Spinal cord (tissue), 10 donors: ENCODE measurements at places on chromosomes 5 and 9. TPM values are rescaled to one million over a fixed set of nuclear protein-coding genes. Genes with fewer than 3 reads are reported as not detected.
A peak's percentile ranks its signal among the peaks of the same experiment; 100 is the strongest.

DNA sequence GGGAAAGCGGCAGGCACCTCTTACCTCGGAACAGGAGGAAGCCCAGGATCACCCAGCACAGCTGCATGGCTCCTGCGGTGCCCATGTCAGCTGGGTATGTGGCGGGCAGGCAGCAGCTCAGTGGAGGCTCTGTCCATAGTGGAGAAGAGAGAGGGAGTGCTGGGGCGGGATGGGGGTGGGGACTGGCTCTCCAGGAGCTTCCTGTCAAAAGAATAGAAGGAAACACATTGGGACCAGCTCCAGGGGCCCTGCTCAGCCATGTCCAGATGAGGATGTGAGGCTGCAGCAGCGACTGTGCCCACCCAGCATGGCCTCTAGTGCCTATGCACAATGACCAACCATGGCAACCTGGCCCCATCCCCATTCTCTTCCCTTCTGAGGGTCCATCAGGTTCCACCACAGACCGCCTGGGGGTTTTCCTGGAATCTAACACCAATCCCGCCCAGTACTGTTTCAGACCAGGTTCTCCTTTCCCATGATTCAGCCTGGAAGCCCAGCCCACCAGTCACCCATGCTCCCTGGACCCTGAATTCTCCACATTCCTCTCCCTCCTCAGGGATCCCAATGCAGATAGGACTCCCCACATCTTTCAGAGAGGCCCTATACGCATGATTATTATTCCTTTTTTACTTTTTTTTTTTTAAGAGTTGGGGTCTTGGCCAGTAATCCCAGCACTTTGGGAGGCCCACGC lies at the start of gene ECSCR:
Gene ECSCR (minus strand): TSS at position 158 of the 691 bp plus-strand sequence. CDS start 73 bp downstream, at position 85.
- no peak for DNase-seq

The PAEP gene
- not detected for polyA plus RNA-seq

GRCh38 chr5:74446725-74447241 lies 193.7 kb downstream of the ENC1 start:
- peak; percentile 63 for DNase-seq

DNA sequence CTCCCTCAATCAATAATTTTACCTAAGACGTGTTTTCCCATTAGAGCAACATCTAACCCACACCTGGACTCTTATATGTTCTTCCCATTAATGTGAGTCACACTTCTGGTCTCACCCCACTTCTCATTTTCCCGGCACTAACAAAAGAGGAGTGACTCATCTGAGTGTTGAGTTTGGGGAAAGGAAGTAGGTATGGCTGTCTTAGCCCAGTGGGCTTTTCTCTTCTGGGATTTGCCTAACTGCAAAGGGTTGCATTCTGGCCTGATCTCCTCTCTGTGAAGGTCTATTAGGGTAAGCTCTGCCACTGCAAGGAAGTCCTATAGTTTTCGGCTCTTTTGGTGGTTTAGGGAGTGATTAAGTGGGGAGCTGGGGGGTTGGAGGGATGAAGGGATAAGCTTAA lies 195.6 kb downstream of the KIAA0825 start:
- no peak for DNase-seq

- DNase-seq, result no peak
These were observed 4.4 kb downstream of the NSMF start for GRCh38 chr9:137454597-137455358.

DNA sequence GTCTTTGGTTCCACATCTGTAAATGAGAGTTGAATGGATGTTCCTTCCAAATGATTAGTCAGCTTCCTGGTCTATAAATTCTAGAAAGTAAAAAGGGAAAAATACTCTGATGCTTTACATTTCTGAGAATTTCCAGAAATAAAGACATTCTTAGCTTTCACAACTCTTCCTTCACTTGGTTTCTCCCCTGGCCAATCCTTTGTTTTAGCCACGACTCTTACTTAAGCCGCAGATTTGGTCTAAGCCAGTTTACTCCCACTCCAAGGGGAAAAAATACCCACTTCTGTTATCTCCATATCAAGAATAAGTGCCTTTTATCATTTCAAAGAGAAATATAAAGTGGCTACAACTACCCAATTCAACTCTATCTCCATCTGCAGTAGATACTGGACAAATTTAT lies 29.7 kb downstream of the PWWP2A start:
- no peak for DNase-seq

DNA sequence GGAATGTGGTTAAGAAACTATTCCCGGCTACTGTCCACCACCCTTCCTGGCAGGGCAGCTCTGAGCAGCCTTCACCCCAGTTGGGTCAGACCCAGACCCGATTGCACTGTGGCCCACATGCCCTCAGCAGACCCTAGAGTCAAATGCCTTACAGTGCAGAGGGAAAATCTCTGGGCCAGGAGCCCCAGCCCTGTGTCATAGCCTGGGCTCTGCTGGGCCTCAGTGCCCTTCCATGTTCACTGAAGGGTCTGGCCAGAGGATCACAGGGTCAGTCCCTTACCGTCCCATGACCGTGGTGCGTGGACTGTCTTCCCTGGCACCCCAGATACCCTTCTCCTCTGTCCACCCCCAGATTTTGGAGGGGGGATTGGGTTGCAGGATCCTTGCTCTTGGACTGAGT lies 73.5 kb upstream of the COL5A1 start:
- DNase-seq, result no peak

- no peak for DNase-seq
These were observed 426.5 kb upstream of the CD180 start for GRCh38 chr5:67623078-67623477.

DNA sequence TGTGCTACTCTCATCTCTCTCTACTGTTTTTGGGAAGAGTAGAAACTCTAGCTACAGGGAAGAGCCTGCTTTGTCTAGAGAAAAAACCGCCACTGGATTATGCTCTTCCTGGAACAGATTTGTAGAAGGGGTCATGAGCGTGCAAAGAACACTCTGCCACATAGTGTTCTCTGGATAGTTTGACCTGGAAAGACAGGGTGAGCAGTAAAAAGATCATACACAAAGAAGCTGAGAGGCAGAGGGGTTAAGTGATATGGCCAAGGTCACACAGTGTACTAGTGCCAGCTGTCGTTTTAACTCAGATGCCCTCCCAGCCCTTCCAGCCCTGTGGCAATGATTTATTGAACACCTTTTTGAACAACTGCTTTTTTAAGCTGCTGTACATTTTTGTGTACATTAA lies 182.2 kb downstream of the NNT start:
- no peak for DNase-seq

DNA sequence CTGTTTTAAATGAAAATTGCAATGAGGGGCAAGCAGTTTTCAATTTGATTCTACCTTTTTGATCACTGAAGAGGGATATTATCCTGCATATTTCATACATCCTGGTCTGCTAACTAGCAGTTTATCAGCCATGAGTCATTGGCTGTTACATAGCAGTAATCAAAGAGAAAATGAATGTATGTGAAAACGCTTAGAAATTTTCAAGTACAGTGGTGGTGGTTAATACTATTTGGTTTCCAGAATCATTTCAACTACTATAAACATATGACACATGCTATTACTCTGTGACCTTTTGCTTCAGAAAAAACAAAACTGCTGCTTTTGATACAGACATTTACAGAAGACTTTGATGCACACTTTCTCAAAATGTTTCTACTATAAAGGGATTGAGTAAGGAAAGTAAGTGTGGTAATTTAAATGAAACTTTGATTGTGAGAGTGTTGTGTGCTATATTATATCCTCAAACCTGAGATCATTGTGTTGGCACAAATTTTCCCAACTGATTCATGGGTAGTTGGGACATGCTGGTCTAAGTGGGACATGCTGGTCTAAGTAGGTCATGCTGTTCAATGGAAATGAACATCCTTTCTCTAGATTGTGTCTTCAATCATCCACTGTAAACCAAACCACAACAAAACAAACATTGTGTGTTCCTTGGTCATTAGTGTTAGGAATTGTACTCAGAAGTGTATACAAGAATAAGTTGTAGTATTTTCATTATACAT lies 5.1 kb downstream of the RNF14 start:
- DNase-seq, result no peak

GRCh38 chr5:42800748-42801330 lies 10.9 kb downstream of the SELENOP start:
- DNase-seq, result no peak

GRCh38 chr5:139454568-139455290 lies 7.8 kb downstream of the ECSCR start:
- DNase-seq, result no peak

GRCh38 chr9:84567805-84568204 lies 101.7 kb upstream of the NTRK2 start:
- DNase-seq, result no peak

The RAB3C gene
- 46.0 TPM for polyA plus RNA-seq

- DNase-seq, result no peak
These were observed 21.1 kb downstream of the SPOCK1 start for GRCh38 chr5:137478043-137478442.

DNA sequence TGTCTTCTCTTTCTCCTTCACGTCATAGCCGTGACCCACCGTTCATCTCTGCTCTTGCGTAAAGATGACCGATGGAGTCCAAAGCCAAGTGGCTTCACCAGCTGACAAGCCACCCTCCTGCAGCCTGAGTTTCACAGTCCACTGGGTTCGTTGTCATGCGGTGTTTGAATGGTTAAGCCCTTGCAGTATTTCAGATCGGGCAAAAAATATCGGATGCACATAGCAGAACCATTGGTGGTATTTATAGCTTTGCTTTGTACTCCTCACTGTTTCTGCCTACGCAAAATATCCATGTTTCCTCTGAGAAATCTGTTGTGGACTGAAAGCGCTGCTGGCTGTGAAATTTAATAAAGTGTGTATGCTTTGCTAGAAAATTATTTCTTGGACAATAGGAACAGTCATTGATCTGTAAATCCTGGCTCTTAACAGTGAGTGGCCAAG lies 34.5 kb upstream of the NCS1 start:
- no peak for DNase-seq

The OTP gene
- polyA plus RNA-seq, result 11.8 TPM

- peak; percentile 37 for DNase-seq
These were observed 6.7 kb upstream of the BRINP1 start for GRCh38 chr9:119375892-119376291.

DNA sequence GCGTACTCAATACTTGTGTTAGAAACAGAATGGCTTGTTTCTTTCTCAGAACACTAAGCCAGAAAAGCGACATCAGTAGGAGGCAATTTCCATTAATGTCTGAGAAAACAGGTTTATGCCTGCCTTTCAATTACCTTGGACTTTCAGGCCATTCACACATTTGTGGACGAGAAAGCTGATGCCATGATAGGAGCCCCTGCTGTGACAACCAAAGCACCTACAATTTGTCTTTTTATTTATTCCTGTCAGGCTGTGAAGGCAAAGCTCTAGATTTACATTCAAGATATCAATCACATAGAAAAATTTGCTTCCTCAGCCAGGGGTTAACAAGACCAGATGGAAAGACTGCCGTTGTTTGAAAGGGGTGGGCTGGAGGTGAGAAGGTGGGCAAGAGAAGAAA lies 76.2 kb downstream of the C7 start:
- no peak for DNase-seq

DNA sequence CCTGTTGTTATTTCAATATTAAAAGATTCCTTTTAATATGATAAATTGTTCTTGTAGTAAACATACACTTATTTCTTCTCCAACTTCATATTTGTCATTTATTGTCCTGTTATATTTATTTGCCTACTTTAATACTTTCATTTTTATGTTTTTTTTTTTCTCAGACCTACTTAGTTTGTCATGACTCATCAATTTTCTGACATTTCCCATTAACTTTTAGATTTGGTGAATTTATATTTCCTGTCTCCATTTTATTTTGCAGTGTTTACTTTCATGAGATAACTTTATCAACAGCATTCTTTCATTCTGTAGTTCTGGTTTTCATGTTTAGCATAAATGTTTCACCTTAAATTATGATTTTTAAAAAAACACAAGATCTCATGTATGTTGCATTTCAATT lies 788.7 kb downstream of the EFNA5 start:
- DNase-seq, result no peak

- DNase-seq, result no peak
These were observed 79.2 kb upstream of the SPRY4 start for GRCh38 chr5:142404046-142404477.

- DNase-seq, result no peak
These were observed 232.5 kb downstream of the SPATA31A1 start for GRCh38 chr9:39587844-39588499.

The INSL6 gene
- polyA plus RNA-seq, result 0.55 TPM

DNA sequence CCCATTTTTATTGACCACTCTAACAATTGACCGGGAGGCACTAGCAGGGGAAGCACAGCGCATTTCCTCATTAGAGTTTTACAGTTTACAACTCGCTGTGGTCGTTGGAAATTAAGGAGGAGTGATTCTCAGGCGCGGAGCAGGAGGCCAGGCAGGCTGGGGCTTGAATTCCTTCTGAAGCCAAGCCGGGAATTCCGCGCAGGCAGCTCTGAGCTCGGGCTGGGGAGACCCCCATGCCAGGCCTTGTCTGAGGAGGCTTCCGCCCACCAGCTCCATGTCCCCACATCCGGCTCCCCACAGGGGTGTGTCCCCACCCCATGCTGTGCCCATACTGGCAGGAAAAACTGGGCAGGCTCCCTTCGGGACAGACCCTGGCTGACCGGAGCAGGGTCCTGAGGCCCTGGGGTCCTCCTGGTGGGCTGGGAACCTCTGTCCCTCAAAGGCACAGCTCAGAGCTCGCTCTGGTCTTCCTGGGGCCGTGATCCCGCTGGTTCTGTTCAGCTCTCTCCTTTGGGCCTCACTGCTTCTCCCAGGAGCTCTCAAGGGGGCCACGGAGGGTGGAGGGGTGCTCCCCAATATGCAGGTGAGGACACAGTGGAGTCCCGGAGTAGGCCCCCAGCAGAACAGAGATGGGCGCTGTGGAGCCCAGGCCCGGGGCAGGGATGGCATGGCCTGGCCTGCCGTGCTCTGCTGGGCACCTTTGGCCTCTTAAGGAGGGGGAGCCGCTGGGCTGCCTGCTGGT lies 1.3 kb upstream of the NRARP start:
- DNase-seq, result no peak

- DNase-seq, result no peak
These were observed 126.2 kb downstream of the BASP1 start for GRCh38 chr5:17343675-17344074.

DNA sequence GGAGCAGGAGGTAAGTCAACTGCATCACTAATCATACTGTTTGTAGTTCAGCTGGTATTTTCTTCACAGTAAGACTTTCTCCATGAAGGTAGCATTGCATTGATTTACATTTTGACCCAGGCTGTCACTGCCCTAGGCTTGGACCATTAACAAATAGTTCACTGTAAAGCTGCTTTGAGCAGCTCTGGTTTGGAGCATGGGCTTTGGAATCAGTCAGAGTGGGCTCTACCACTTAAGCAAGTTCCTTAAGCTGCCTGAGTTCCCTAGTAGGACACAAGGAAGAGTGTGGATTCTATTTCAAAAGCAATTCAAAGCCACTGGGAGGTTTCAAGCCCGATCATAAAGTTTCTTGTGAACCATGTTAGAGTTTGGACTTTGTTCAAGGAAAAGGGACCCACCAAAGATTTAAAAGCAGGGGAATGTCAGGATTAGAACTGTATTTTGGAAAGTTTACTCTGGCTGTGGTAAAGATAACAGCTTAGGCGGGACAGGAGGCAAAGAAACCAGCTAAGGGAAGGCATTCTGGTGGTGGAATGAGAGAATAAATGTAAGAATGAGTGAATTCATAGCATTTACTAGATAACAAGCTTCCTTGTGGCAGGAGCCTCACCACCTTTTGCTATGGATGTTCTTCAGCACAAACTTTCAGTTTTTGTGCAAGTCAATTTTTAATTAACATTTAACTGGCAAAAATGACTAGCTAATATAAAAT lies 12.3 kb upstream of the PANK3 start:
- no peak for DNase-seq

The GABRA1 gene
- polyA plus RNA-seq, result 12.9 TPM
